ENCODE measurements at places on chromosomes 11 and 22.
A peak's percentile ranks its signal among the peaks of the same experiment; 100 is the strongest.

DNA sequence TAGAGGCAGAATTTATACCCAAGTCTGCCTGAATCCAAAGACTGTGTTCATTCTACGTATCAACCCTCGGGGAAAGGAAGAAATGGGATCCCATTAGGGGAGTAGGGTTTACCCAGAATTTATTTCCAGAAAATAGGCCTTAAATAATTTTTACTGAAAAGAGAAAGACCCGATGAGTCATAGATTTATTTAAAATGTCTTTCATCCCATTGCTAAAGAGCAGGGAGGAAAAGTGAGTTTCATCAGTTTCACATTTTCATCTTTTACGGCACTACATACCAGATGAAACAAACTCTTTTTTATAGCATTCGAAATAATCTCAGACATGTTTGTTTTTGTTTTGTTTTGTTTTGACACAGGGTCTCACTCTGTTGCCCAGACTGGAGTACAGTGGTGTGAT, 31.3 kb downstream of the SLC1A2 start:
- DNase-seq: no peak

GRCh38 chr22:21697880-21698279, 32.1 kb downstream of the PPIL2 start:
- peak; percentile 83 for DNase-seq

GRCh38 chr11:12517741-12518140, 140.4 kb downstream of the PARVA start:
- DNase-seq: no peak

DNA sequence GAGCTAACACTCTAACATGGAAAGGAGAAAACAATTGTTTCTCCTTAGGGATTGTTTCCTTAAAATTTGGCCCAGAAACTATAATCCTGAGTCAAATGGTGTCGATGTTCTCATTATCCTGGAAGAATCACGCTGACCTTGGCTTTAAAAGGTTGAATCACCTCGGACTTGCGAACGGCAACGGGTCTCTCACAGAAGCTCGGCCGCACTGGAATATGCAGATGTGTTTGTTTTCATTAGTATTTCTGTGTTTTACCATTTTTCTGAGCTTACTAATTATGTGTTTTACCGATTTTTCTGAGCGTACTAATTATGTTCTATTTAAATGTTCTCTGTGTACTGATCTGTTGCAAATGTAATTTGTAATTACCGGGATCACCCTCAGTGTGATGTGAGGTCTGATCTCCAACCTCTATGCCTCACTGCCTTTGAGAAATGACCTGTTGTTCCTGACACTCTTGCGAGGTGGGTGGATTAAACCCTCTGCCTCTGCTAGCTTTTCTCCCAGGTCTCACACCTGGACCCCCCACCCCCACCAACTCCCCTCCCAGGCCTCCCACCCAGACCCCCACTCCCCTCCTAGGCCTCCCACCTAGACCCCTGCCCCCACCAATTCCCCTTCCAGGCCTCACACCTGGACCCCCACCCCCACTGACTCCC, 38.3 kb upstream of the BRSK2 start:
- peak; percentile 3 for DNase-seq

DNA sequence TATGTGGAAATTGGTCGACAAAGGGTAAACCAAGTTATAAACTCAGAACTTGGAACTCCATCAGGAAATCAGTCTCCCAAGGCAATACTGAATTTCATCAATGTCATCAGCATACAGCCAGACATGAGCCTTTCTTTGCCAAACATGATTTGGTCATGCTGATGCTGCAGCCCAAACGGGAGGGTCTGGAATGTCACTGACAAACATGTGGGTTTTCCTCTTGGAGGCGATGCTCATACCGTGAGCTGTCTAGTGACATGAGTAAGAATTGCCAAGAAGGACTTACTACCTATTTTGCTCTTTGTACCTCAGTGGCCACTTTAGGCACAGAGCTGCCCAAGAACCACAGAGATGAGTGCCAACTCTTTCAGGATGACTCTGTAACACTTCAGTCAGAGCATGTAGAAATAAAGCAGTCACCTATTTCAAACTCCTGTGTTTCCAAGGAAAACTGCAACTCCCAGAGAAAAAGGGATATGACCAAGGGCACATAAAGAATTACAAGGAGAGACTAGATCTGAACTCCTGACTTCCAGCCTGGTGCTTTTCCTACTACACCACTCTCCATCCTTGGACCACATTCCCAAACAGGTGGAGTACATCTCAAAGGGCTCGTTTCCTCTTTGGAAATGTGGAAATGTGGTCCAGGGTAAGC, 24.3 kb upstream of the MRGPRX2 start:
- DNase-seq: no peak

GRCh38 chr22:44363980-44364750, 51.4 kb upstream of the SHISAL1 start:
- DNase-seq: no peak

DNA sequence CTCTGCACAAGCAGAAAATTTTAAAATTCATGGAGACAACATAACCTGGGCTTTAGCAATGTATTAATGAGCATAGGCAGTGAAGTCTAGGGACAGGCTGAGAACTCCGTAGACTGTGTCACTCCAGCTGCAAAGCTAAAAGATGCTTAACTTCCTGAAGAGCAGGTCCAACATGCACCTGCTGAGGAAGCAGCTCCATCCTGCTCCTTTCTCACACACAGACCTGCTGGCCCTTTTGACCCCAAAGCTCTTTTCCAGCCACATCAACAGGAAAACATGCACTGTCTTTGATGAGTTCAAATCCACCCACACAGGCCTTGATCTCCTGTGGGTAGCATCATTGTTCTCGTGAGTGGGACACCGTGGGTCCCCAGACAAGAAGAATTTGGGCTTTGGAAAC, 36.0 kb downstream of the SYN3 start:
- no peak for DNase-seq

- no peak for DNase-seq
Measured at GRCh38 chr11:90330632-90331031, 107.8 kb upstream of the CHORDC1 start.

DNA sequence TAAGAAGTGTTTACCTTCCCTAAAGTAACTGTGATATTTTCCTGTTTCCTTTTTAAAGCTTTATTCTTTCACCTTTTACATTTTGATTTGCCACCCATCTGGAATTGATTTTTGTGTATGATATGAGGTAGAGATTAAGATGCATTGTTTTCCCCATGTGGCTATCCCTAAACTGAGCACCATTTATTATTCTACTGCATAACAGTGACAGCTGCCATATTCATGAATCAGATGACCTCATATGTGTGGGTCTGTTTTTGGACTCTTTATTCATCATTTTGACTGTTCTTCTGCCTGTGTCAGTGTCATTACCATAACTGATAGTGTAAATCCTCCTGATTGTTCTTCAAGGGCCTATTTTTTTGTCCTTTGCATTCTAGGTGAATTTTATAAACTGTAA, 50.8 kb downstream of the HIPK3 start:
- DNase-seq: no peak

DNA sequence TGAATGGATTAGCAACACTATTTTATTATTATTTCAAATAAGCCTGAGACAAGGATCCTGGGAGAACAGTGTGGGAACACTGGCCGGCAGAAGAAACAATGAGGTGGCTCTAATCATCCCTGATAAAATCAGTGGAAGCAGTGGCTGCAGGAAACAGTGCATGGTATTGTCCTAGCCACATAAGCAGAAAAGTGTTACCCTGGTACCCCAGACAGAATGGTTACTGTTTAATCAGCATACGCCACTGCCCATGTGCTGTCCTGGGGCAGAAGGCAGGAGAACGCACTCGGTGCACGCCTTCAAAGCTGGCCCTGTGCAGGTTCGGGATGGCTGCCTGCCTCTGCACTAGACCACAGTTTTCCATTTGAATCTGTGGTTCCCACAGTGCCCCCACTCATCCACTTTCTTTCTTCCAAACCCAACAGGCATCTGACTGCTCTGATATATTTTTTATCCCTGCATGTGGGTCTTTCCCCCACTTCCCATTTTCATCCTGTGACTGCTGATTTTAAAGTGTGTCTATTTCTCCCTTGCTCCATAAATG, 25.7 kb downstream of the OPCML start:
- no peak for DNase-seq

DNA sequence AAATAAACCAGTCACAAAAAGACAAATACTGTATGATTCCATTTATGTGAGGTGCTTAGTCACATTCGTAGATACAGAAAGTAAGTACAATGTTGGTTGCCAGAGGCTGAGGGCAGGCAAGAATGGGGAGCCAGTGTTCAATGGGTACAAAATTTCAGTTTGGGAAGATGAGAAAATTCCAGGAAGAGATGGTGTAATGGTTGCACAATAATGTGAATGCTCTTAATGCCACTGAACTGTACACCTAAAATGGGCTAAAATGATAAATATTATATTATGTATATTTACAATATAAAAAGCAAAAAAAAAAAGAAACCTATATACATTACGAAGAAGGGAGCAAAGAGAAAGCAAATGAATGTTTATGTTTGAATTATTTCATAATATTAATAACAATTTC, 329.0 kb downstream of the C11orf87 start:
- DNase-seq: no peak

GRCh38 chr22:46465345-46465720, 72.1 kb downstream of the CELSR1 start:
- DNase-seq: no peak

- DNase-seq: no peak
Measured at GRCh38 chr11:73808052-73808451, 20.4 kb downstream of the MRPL48 start.

DNA sequence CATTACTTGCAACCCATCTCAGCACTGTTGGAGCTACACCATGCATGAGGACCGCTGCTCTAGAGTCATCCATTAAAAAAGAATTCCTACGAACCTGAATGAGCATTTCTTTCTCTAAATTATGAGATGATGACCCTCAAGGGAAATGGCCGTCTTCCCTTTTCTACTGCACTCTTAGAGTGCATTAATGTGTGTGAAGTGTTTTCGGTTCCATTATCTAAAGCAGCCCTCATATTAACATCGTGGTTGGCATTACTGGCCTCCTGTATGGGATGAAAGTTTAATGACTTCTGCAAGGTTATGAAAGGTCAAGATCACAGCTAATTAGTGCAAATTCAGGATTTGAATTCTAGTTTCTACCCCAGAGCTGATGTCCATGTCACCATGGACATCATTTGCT, 16.7 kb downstream of the CD44 start:
- no peak for DNase-seq

GRCh38 chr11:47857892-47858543, 9.9 kb upstream of the NUP160 start:
- peak; percentile 67 for DNase-seq

DNA sequence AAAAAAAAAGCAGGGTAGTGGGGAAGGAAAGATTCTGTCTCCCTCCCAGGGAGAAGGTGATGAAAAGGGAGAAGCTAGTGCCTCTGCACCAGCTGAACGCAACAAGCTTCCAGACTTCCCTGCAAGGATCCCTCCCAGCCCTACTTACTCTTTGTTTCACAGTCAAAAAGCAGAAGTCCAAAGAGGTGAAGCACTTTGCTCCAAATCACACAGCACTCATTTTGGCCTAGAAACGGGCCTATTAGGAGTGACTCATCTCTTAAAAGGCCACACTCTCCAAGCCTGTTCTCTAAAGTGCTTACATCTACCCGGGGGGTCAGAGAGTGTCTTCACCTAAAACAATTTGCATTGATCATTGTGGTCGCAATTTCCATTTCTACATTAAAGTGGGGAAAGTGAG, 17.7 kb upstream of the GRK3 start:
- DNase-seq: no peak

GRCh38 chr22:20111045-20111688, 4.7 kb upstream of the RANBP1 start:
- peak; percentile 54 for DNase-seq

DNA sequence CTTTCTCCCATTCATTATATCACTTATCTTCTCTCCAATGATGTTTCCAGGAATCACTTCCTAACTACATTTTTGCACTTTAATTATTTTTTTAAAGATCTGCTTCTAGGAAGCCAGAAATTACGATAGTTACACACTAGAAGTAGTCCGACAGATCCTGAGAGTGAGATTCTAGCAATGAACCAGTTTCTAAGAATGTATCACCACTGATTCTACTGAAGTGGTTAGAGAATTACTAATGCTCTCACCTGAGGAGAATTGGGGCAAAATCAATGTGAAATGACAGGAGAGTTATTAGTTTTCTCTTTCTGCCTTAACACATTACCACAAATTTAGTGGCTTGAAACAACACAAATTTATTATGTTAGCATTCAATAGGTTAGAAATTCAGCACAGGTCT, 241.2 kb downstream of the CASP12 start:
- DNase-seq: no peak

DNA sequence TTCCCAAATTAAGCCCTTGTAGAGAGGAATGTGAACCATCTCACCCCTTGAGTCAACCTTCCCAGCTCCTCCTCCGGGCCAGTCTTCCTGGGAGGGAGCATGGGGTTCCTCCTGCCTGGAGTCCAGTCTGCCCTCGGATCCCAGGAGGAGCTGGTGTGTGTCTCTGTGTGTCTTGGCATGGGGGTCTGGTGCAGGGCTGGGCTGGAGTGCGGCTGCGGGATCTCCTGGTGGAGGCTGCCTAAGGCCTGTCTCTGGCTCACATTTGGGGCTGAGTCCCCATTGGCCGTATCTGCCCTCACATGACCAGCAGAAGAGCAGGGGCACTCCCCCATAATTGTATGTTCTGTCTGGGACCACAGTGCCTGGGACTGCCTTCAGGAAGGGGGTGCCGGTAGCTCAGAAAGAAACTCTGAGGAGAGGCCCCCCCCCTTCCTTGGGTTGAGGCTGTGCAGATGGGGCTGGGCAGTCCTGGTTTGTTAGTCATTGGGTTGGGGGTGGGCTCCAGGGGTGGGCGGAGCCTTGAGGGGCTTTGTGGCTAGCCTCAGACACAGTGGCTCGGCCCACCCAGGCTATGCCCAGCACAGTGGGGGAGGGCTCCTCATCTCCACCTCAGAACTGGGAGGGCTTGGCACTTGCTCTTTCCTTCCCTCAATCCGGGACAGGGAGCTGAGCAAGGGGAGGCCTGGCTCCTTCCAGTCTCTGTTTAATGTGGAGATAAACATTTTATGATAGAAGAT, 2.9 kb downstream of the C1QTNF5 start:
- DNase-seq: peak; percentile 85

DNA sequence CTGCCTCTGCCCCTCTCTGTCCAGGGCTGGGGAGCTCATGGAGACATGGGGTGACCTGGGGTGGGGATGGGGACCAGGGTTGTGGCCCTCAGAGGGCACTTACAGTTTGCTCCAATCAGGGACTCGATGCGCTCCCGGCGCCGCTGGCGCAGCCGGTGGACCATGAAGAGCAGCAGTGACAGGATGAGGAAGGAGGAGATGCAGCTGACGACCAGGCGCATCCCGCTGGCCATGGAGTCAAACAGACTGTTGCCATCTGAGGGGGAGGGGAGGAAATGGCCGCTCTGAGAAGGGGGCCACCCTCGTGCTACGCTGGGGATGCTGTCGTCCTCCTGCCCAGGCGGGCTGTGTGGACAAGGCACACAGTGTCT, 80.5 kb downstream of the DGCR2 start:
- no peak for DNase-seq

- DNase-seq: no peak
Measured at GRCh38 chr11:118142081-118142480, 10.5 kb downstream of the SCN4B start.

- DNase-seq: peak; percentile 59
Measured at GRCh38 chr22:22942511-22943329, 55.1 kb downstream of the IGLL5 start.

- no peak for DNase-seq
Measured at GRCh38 chr11:14318581-14318981, 40.4 kb downstream of the RRAS2 start.

All from AG08396 (cell line).